ENCODE measurements at places on chromosomes 7 and 10.

GRCh38 chr10:113300617-113301016 is 252.2 kb upstream of the HABP2 start:
- no peak for DNase-seq

DNA sequence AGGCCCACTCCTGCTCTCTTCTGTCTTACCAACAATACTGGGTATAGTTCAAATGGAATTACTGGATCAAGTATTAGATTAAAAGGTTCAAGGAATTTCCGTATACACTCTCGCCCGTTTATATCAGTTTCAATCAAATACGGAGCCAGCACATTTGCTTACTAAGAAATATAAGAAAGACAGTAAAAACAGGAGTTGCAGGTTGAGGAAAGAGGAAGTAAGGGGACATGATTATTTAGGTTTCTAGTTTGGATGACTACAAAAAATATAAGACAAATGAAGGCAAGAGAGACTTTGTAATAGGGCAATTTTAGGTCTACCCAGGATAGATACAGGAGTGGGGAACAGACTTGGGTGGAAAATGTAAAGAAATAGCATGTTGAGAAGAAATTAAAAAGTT is 109.9 kb upstream of the ABI1 start:
- no peak for DNase-seq

- DNase-seq: no peak
Measured at GRCh38 chr7:56083150-56083785, 9.5 kb downstream of the PHKG1 start.

GRCh38 chr10:112332509-112333228 is 41.2 kb upstream of the ACSL5 start:
- no peak for DNase-seq

- DNase-seq: no peak
Measured at GRCh38 chr10:71694567-71694968, 25.0 kb downstream of the C10orf105 start.

GRCh38 chr10:74175510-74176379 is 24.7 kb downstream of the ADK start:
- DNase-seq: no peak

DNA sequence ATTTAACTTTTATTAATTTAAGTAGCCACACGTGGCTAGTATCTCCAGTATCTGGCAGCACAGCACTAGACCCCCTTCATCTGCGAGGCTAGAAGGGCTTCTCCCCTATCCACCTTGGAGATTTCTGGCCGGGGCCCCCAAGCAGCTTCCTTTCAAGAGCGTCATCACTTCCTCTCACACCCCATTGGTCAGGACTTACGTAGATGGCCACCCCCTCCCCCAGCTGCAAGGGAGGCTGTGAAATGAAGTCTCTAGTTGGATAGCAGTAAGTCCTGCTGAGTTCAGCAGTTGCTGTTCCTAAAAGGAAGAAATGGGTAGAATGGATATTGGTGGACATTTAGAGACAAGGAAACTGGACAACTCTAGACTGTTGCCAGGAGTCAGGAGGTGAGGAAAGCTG is 33.8 kb upstream of the COMTD1 start:
- DNase-seq: no peak

GRCh38 chr10:92965314-92965713 is 95.3 kb upstream of the CYP26C1 start:
- DNase-seq: peak; percentile 48

GRCh38 chr10:6052247-6053221 is 9.6 kb downstream of the IL2RA start:
- DNase-seq: no peak

DNA sequence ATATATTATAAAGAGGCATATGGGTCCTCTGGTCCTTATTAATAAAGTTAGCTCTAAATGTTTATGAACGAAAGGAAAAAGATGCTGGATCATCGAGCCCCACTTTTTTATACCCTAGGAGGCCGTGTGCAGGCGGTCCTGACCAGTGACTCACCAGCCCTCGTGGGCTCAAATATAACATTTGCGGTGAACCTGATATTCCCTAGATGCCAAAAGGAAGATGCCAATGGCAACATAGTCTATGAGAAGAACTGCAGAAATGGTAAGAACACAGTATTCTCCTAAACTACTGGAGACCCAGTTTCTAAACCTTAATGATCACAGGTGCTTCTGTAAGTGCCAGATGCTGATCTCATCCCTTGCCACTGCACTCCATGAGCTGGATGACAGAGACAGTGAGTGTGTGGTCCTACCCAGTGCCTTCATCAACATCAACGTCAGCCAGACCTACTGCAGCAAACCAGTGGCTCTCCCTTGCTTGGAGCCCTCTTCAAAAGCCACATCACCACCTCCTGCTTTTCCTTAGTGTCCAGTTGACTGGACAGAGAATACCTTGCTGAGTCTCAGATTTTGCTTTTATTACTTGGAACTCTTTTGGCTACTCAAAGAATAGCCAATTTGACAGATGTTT is 7.6 kb downstream of the GPNMB start:
- DNase-seq: no peak

DNA sequence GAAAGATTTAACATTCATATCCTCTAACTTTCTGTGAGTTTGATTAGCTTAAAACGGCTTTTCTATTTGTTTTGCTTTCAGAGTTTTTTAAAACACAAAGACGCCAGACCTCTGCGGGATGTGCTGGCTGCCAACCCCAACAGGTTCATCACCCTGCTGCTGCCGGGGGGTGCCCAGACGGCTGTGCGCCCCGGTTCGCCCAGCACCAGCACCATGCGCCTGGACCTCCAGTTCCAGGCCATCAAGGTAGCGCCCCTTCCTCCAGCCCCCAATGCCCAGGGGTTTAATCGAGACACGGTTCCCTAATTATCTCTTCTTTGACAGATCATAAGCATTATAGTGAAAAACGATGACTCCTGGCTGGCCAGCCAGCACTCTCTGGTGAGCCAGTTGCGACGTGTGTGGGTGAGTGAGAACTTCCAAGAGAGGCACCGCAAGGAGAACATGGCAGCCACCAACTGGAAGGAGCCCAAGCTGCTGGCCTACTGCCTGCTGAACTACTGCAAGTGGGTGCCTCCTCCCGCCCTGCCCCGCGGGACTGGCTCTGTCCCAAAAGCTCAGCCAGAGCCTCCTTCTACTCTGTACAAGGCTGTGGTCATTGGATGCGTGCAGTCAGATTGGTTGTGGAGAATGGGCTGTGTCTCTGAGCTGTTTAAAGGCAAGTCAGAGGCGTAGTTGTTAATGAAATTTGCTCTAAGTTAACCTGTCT is 71.2 kb downstream of the TRRAP start:
- DNase-seq: no peak

DNA sequence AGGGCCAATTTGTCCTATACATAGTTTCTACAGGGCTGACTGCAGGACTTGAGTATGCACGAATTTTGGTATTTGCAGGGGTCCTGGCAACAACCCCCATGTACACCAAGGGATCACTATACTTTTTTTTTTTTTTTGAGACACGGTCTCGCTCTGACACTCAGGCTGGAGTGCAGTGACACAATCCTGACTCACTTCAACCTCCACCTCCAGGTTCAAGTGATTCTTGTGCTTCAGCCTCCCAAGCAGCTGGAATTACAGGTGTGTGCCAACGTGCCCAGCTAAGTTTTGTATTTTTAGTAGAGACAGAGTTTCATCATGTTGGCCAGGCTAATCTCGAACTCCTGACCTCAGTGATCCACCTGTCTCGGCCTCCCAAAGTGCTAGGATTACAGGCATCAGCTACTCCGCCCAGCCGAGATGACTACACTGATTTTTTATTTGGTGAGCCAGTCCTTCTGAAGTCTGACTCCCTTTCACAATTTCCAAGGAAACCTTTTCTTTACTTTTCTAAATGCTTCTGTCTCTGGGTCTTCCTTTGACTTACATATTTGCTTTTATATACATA is 19.8 kb downstream of the CFAP70 start:
- no peak for DNase-seq

- no peak for DNase-seq
Measured at GRCh38 chr7:17123020-17123419, 175.4 kb upstream of the AHR start.

GRCh38 chr7:53600296-53600695 is 564.9 kb downstream of the POM121L12 start:
- no peak for DNase-seq

DNA sequence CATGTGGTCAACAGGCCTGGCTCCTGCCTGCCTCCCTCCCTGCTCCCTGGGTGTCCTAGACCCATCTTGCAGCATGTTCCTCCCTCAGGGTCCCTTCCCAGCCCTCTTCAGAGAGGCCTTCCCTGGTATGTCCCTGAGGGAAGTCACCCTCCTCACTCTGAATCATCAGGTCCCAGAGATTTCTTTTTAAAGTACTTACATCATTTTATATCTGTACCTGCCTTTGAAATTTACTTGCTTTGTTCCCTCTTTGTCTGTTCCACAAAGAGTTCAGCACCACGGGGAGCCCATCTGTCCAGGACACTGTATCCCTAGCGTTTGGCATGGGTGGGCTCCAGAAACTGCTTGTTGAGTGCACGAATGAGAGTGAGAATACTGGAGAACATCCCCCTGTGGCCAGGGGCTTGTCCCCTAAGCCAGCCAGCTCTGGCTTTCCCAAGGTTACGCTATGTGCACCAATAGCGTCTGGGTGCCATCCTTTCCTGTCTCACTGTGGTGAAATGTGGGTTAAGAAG is 50.6 kb upstream of the IGFBP3 start:
- no peak for DNase-seq

DNA sequence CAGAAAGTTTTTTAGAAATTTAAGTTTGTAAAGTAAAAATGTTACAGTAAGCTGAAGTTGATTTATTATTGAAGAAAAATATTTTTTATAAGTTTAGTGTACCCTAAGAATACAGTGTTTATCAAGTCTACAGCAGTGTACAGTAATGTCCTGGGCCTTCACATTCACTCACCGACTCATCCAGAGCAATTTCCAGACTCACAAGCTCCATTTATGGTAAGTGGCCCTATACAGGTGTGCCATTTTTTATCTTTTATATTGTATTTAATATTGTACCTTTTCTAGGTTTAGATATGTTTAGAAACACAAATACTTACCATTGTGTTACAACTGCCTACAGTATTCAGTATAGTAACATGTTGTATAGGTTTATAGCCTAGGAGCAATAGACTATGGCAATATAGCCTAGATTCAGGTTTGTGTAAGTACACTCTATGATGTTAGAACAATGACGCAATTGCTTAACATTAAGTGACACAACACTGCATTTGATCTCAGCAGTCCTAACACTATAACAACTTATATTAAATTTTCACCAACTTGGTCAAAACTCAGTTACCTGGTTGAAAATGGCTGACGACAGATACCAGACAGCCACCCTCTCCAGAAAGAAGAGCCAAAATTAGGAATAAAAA is 45.7 kb downstream of the HIBADH start:
- no peak for DNase-seq

- no peak for DNase-seq
Measured at GRCh38 chr10:79139124-79139835, 70.5 kb downstream of the ZMIZ1 start.

DNA sequence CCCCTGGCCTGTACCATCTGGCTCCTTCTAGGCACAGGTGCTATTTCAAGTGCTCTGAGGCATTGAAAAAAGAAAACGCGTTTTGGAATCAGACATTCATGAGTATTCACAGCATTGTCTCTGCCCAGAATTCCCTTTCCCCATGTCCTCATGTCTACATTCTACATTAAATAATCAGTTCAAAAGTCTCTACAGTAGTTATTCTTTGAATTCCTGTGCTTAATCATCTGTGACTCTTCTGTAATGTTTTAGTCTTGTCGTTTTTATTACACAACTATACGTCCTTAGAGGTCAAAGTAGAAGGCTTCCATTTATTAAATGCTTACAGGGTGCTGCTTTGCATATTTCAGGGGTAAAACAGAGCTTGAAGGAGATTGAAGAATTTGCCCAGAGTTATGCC is 95.7 kb downstream of the BICC1 start:
- DNase-seq: no peak

GRCh38 chr7:22604246-22604645 is 104.3 kb upstream of the STEAP1B start:
- DNase-seq: no peak

DNA sequence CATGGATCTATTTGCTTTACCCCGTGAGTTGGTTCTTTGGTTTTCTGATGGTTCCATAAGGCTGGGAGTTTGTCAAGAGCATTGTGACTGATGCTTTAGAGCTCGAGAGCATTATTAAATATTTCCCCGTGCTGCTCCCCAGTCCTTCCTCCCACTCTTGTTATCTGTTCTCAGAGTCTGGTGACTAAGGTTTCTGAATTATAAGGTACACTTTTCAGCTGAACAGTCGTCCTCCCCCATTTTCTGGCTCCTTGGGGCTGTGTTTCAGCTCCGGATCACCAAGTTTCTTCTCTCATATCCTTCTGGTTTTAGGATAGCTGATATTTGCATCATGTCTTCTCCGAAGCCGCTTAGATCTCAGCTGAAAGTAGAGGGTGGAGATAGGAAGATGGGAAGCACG is 57.8 kb upstream of the CACNB2 start:
- DNase-seq: no peak

DNA sequence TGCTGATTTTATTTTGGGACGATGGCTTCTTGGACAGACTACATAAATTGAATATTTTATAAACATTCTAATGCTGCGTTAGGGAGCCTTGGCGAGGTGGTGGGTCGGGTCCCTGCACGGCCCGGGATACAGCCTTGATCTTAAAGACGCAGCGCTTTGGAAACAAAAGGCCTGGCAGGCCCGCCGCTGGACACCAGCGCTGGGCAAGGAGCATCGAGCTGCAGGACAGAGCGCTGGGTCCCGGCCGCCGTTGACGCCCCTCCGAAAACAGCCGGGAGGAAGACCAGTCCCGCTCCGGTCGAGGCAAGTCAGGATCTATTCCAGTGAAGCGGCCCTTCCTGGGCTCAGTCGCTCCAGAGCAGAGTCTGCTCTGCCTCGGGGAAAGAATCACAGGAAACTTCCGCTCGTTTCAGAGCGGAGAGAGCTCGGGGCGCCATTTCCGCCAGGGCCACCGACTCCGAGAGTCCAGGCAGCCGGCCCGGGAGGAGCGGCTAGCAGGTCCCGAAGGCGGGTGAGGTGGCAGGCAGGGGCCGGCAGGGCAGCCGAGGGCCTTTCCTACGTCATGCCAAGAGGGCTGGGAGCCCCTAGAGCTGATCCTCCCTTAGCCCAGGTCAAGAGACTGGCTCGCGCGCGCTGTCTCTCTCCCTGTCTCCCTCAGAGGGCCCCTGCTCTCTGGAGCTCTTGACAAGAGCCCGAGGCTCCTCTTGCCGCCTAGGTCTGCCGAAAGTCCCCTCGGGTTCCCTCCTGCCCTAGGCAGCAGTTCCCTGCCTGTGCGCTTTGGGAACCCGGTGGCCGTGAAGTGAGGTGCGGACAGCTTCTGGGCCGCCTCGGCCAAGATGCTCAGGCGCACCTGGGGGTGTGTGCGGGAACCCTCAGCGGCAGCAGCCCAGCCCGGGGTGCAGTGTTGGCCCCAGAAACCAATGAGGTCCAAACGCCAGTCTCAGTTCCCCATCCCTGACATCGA is 1.4 kb upstream of the DRGX start:
- peak; percentile 9 for DNase-seq

DNA sequence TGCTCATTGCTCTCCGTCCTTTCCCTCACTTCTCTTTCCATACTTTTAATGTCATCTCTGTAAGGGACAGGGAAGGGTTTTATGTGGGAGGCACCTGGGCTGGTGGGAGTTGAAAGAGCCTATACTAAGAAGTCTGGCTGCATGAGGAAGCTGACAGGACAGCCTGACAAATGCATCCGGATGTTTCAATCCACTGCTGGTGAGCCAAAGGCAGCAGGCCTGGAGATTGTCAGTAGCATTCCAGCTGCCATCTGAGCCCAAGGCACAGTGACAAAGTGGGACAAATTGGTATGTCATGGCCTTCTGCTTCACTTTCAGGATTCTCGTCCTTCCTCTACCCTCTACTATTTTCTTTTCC is 218.4 kb downstream of the STK31 start:
- DNase-seq: no peak

- DNase-seq: no peak
Measured at GRCh38 chr7:2151801-2152612, 80.7 kb downstream of the MAD1L1 start.

Data from kidney capillary endothelial cell (primary cell).